ENCODE measurements at places on chromosomes 6 and 20.

DNA sequence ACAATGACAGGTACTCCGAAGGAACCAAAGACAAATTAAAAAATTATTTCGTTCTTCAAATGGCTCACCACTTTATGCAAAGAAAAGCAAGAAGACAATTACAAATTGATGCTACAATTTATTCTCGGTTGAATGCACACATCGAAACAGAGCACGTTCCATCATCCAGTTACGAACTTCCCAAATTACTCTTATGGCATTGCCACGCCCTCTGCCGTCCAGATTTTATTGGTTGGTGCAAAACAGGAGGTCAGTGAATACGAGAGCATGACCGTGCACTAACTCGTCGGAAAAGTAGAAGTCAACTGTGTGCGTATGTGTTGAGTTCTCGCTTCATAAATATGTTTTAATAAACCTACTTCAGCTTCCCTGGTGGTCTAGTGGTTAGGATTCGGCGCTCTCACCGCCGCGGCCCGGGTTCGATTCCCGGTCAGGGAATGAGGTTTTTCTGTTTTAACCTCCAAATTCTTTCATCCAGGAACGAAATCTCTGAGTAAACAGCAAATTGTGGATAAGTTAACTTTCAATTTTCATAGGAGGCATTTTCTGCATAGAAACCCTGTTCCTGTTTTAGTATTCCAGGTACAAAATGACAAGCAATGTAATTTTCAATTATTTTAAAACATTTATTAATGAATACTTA, 23.2 kb downstream of the ZNF311 start:
- DNase-seq: peak; percentile 59

DNA sequence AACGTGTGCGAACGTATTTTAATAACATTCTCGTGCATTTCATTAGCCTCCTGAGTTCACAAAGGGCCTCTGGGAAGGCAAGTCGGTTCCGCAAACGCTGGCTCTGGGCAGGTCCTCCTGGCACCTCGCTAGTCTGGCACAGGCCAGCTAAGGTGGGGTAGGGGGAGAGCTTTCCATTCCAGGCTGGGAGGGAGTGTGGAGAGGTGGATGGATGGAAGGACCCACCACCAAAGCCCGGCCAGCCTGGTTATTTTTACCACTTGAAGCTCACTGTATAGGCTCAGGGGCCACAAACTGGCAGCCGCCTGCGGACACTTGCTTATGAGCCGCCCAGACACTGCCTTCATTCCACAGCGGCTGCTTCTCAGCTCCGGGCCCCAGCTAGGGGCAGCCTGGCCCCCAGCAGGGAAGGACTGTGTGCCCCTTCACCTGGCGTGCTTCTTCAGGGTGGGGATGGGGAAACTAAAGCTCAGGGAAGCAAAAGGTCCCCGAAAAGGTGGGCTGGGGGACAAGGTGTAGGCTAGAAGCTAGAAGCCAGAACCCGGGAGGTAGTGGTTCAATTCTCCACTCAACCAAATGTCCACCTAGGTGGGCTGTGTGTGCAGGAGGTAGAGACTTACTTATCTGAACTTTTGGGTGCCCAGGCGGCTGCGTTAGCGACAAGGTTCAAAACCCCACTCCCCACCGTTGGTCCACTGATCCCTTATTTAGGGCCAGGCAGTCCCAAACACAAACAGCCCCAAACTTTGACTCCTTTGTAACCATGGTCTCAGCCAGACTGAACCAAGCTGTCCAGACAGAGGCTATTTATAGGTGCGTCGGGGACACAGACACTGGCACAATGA, 1.7 kb downstream of the PMEPA1 start:
- DNase-seq: no peak

- DNase-seq: no peak
Observed at GRCh38 chr6:114108119-114109002, 137.4 kb upstream of the HDAC2 start.

DNA sequence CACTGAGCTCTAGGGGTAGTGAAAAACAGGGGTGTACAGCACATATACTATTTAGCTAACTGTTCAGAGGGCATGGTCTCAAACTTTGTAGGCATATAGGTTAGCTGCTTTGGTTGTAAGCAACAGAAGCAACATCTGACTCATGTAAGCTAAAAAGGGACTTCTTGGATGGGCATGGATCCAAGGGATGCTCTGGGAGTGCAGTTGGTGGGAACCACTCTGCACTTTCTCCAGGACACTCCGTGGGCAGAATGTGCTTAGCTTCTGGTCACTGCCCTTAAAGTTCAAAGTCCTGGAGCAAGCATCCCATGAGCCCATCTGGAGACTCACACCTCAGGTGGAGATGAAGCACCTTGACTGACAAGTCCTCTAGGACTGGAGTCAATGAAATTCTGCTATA, 11.5 kb downstream of the APCDD1L start:
- no peak for DNase-seq

GRCh38 chr20:45359406-45360148, 3.4 kb upstream of the SYS1 start:
- DNase-seq: no peak

DNA sequence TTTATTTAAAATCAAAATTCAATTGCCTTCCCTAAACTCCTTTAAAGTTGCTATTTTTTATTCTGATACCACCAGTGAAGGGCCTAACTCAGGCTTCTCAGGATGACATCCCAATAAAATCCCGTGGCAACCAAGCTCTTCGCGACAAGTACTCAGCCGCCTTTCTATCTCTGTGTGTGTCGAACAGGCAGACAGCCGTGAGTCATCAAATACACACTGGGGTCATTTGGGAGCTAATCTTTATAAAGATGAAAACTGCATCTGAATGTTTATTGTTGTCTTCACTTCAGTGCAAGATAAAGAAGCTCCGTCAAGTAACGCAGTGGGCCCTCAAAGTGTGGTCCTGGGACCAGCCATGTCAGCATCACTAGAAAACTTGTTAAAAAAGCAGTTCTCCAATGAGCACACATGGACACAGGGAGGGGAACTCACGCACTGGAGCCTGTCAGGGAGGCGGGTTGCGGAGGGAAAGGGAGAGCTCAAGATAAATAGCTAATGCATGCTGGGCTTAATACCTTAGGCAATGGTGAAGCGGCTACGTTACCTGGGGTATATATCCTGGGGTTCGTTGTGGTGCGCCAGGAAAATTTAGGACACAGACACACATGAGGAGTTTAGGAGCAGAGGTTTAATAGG, 119.3 kb downstream of the RNF144B start:
- no peak for DNase-seq

- no peak for DNase-seq
Observed at GRCh38 chr6:3946778-3947177, 97.6 kb downstream of the FAM50B start.

- DNase-seq: no peak
Observed at GRCh38 chr20:41900201-41900691, 282.1 kb upstream of the CHD6 start.

DNA sequence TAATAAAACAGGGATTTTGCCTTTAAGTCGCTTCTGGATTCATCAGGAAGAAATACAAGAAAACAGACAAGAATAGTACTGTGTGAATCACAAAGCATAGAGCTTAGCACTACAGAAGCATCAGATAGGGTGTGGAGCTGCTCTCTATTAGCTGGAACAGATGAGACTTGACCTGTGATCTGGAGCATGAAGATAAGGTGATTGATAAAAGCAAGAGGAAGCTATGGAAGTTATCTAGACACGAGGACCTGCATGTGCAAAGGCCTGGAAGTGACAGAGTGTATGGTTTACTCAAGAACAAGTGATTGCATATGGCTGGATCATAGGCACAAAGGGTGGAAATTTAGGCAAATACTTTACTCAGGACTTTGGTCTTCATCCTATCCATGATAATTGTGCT, 112.9 kb upstream of the MLIP start:
- no peak for DNase-seq

GRCh38 chr6:87636315-87636714, 46.4 kb downstream of the ORC3 start:
- DNase-seq: no peak

DNA sequence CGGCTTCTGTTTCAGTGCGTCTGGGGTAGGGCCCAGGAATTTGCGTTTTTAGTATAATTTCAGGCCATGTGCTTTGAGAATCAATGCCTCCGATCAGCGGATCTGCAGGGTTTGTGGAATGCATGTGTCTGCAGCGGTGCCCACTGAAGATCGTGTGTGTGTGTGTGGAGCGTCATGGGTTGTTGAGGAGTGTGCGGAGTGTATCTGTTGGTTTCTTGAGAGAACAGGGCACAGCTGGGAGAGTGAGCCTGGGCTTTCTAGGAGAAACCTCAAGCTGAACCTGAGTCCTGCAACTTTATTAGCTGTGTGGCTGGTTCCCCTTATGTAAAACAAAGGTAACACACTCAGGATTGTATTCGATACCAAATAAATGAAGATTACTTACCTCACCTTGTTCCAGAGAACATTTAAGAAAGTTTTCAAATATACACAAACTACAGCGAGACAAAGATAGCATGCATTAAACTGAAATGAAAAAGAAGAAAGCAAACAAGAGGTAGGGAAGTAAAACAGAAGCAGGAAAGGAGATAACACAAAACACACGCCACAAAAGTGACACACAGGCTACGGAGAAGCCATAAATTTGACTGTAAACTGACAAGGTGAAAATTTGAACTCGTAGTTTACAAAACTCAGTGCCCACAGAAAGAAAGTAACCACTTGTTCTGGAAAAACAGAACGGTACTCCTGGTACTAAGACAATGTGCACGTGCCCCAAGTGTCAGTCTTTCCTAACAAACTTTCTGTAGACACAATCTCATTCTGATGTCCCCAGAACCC, 28.8 kb downstream of the PDE10A start:
- DNase-seq: no peak

- no peak for DNase-seq
Observed at GRCh38 chr20:57546956-57547649, 13.8 kb upstream of the PCK1 start.

- no peak for DNase-seq
Observed at GRCh38 chr6:16237242-16237641, 1.1 kb upstream of the GMPR start.

- DNase-seq: no peak
Observed at GRCh38 chr6:9020001-9020400, 584.7 kb upstream of the SLC35B3 start.

GRCh38 chr6:56387621-56388414, 140.4 kb upstream of the COL21A1 start:
- no peak for DNase-seq

- no peak for DNase-seq
Observed at GRCh38 chr6:166169549-166170421, 2.1 kb upstream of the TBXT start.

GRCh38 chr6:155311583-155311982, 2.7 kb downstream of the TFB1M start:
- no peak for DNase-seq

DNA sequence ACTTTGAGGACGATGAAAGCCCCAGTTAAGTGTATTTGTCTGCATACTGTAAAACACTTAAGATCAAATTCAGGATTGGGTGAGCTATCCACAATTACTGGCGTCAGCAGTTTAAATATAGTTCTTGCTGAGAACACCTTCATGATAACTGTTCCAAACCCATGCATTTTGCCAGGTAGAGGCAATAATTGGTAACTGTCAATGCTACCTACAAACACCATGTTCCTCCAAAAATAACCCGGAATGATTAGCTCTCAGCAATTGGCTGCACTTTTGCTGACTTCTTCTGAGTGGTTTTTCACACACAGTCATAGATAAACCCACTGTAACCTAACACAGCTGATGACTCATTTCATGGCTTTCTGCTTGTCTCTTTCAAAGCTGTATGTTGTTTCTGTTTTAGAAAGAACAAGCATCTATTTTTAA, 1358.6 kb upstream of the GJE1 start:
- peak; percentile 59 for DNase-seq

- no peak for DNase-seq
Observed at GRCh38 chr20:24842918-24843715, 106.0 kb upstream of the CST7 start.

- DNase-seq: no peak
Observed at GRCh38 chr6:119830494-119831295, 481.1 kb upstream of the MAN1A1 start.

GRCh38 chr6:71383476-71383875, 94.9 kb downstream of the OGFRL1 start:
- no peak for DNase-seq

- no peak for DNase-seq
Observed at GRCh38 chr6:32779036-32779435, 15.7 kb upstream of the HLA-DQB2 start.

DNA sequence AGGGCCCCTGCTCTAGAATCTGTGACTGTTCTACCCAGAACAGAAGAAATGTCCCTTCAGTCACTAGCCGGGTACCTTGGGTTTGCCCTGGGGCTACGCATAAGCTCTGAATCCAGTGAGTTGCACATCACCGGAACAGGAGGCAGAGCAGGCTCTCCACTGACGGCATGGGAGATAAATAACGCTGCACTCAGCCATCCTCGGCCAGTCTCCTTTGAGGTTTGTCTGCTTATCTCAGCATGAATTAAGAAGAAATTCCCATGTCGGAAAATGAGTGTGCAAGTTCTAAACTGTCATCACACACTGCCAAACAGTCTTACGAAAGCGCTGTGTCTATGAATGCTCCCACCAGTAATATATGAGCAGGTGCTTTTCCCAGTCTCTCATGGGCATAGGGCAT, 90.8 kb downstream of the FAM50B start:
- no peak for DNase-seq

- no peak for DNase-seq
Observed at GRCh38 chr6:82971877-82972460, 93.7 kb downstream of the UBE3D start.

- no peak for DNase-seq
Observed at GRCh38 chr6:139174961-139175360, 40.1 kb downstream of the HECA start.

GRCh38 chr20:3000852-3001523, 42.4 kb upstream of the GNRH2 start:
- DNase-seq: peak; percentile 22

All from epithelial cell of proximal tubule (primary cell).